ENCODE measurements at places on chromosomes 6 and 20.

DNA sequence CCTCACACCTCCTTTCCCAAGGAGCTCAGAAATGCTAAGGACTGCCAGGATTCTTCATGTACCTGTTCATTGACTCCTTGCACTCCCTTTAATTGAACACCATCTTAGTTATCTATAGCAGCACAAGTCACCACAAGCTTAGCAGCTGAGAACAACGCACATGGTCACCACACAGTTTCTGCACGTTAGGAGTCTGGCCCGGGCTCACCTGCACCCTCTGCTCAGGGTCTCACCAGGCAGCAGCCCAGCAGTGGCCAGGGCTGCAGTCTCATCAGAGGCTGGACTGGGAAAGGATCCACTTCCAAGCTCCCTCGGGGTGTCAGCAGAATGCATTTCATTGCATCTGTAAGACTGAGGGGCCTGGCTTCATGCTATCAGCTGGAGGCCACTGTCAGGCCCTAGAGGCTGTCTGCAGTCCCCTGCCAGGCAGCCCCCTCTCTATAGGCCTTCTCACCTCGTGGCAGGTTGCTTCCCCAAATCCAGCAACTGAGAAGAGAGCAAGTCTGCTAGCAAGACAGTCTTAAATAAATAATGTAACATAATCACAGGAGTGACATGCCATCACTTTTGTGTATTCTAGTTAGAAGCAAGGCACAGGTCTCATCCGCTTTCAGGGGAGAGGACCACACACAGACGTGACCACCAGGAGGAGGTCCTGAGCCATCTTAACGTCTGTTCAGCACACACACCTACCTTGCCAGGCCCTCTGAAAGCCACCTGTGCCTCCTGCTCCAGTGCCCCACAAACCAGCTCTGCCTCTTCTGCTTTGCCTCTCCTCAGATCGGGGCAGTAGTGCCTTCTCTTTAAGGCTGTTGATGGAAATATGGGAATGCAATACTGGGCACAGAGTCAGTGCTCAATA lies 165.2 kb upstream of the CST7 start:
- no peak for DNase-seq

DNA sequence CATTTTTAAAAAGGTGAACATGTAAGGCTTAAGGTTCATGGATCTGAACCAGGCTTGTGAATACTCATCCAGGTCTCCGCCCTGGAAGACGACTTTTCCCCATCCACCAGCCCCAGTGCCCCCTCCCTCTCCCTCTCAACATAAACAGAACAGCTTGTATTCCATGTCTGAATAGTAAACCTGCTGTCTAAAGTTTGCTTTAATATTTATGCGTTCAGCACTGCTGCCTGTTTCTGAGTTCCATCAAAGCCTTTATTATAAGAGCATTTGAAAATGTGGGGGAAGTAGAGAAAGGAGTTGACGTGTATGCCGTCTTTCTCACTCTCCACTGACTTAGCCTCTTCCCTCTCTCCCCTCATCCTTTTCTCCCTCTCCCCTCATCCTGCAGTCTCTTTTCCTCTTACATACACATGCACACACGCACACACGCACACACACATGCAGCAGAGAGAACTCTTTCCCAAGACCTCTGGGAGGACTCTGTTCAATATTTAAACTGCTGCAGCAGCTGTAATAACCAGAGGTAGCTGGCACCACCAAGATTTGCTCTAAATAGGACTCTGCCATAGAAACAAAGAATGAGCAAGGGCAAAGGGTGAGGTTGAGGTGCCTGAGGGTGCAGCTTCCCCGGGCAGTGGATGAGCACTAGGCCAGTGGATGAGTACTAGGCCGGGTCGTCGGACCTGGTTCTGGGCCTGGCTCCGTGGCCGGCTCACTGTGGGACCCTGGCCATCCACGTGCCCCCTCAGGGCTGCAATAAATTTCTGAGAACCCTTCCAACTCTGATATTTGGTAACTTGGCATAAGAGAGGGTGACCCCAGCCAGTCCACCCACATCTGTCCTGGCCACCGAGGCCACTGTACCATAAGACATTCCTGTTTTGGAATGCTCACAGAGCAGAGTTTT lies 35.4 kb upstream of the VSTM2L start:
- DNase-seq = no peak

- DNase-seq = no peak
Measured at GRCh38 chr20:52231230-52231746, 39.7 kb upstream of the ZFP64 start.

- no peak for DNase-seq
Measured at GRCh38 chr6:152100183-152100618, 292.7 kb downstream of the ESR1 start.

- DNase-seq = no peak
Measured at GRCh38 chr6:43493833-43494232, 16.3 kb downstream of the LRRC73 start.

DNA sequence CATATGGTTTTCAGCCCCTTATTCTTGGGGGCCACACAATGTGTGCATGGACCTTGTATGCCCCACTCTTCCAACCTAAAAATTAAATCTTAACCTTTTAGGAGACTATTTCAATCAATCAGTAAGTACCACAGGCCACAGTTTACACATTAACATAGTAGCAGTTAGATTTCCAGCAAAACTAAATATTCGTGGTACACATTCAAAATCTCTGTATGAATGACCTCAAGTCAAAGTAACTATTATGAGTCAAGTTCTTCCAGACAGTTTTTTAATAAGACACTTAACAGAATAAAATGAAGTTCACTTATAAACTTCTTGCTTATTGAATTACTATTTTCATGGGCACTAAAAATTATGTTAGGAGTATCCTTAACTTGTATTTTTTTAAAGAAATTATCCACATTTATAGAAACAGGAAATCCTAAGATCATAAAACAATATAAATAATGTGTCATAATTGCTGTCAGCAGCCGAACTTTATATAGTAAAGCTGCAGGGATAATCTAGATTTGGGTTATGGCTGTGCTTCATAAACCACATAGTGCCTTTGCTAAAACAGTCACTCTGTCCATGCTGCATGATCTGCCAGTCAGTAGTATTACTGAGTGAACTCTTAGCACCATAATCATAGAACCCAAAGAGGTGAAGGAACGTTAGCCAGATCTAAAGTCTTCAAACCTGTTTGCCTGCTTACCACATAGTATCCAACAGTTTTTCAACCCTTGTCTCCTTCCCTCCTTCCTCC lies 21.7 kb downstream of the SEC63 start:
- no peak for DNase-seq

- DNase-seq = no peak
Measured at GRCh38 chr6:21199262-21199661, 394.3 kb upstream of the SOX4 start.

GRCh38 chr6:113805811-113806495 lies 51.2 kb upstream of the MARCKS start:
- DNase-seq = no peak

DNA sequence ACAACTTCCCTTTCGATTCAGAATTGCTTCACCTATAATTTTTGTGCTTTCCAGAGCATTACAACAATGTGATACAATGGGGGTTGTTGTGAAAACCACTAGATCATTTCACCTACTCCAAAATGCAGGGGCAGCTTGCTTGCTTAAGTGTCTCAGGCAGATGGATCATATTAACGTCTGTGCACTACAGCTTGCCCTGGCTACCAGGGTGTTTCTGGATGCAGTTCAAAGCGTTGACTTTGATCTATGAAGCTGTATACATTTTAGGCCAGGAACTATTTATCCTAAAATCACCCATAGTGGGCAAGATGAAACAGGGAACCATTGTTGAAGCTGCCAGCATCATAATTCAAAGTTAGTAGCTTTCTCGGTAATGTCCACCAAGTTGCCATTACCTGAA lies 339.5 kb upstream of the HSF2 start:
- no peak for DNase-seq

GRCh38 chr6:155183095-155183494 lies 80.7 kb upstream of the CLDN20 start:
- DNase-seq = no peak

DNA sequence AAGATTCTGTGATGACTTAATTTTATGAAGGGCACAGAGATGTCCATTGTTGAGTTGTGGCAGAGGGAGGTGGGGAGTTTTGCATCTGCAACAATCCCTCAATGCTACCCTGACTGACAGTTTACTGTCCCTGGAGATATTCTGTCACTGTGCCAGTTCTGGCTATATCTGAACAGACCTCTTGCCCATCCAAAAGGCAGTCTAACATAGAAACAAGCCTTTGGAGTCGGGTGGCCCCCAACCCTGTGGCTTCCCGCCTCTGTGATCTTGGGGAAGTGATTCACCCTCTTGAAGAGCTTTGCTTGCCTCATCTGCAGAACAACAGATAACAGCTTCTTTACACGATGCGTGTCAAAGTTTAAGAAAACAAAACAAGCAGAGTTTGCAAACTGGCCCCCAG lies 3.8 kb upstream of the E2F1 start:
- DNase-seq = peak; percentile 39

- DNase-seq = no peak
Measured at GRCh38 chr20:31842471-31843157, 2.8 kb downstream of the FOXS1 start.

- DNase-seq = no peak
Measured at GRCh38 chr6:77231438-77232305, 231.6 kb downstream of the HTR1B start.

DNA sequence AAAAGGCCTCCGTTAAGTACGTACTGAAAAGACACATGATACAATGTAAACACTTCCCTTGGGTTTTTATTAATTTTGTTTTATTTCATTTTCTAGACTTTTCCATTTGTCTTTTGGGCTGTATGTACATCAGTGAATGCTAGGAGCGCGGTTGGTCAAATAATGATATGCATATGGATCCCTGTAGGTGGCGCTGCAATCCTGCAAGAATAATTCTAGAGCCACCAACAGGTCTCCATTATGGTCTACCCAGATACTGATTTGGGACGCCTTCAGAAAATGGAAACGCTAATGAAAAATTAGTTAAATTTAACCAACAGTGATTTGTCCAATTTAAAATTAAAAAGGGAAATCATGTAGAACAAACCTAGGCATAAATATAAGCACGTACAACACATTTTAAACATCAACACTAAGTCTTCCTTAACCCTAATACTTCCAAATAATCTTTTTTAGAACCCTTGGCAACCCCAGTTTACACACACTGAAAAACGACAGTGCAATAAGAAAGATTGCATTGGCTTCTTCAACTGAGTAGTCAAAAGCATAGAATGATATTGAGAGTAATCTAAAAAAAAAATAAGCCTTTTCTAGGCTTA lies 433.5 kb downstream of the RFPL4B start:
- peak; percentile 30 for DNase-seq

- no peak for DNase-seq
Measured at GRCh38 chr6:113289166-113289565, 568.0 kb upstream of the MARCKS start.

- no peak for DNase-seq
Measured at GRCh38 chr6:3517350-3517749, 60.5 kb upstream of the SLC22A23 start.

- DNase-seq = peak; percentile 16
Measured at GRCh38 chr6:135094403-135094821, 39.8 kb upstream of the HBS1L start.

DNA sequence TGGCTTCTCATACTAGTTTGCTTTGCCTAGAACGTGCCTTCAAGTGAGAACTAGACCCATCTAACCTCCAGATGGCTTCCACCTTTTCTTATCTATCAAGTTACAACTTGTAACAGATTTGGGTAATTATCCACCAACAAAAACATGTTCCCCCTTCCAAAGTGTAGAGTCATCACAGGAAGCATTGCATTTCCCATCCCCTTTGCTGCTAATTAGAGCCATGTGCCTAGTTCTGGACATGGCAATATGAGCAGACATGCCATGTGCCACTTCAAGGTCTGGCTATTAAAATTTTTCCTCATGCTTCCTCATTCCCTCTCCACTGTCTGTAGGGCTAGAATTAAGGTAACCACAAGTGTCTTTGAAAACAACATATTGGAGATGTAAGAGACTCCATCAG lies 814.4 kb downstream of the TENT5A start:
- no peak for DNase-seq

GRCh38 chr6:21947731-21948386 lies 349.0 kb downstream of the PRL start:
- no peak for DNase-seq

GRCh38 chr20:51700809-51701285 lies 67.3 kb downstream of the ATP9A start:
- DNase-seq = peak; percentile 27

DNA sequence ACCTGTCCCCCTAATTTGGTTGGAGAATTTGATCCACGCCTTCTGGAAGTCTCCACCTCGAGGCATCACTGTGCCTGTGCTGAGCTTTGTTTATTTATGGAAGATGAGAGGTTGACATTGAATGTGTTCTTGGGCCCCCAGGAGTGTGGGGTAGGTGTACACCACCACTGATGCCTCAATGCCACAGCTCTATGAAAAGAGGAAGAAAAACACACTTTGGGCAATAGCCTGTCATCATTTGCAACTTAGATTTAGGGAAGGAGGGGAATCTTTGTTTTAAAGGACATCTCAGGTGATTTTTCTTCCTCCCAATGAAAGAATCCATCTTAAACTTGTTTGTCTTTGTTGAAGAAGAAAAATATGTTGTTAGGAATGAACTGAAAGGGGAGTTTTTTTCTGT lies 42.6 kb downstream of the TBC1D7 start:
- no peak for DNase-seq

GRCh38 chr6:53104916-53105315 lies 39.7 kb downstream of the FBXO9 start:
- no peak for DNase-seq

- no peak for DNase-seq
Measured at GRCh38 chr6:143952947-143953701, 54.9 kb downstream of the PLAGL1 start.

GRCh38 chr6:169880516-169880915 lies 129.1 kb downstream of the ERMARD start:
- DNase-seq = no peak

DNA sequence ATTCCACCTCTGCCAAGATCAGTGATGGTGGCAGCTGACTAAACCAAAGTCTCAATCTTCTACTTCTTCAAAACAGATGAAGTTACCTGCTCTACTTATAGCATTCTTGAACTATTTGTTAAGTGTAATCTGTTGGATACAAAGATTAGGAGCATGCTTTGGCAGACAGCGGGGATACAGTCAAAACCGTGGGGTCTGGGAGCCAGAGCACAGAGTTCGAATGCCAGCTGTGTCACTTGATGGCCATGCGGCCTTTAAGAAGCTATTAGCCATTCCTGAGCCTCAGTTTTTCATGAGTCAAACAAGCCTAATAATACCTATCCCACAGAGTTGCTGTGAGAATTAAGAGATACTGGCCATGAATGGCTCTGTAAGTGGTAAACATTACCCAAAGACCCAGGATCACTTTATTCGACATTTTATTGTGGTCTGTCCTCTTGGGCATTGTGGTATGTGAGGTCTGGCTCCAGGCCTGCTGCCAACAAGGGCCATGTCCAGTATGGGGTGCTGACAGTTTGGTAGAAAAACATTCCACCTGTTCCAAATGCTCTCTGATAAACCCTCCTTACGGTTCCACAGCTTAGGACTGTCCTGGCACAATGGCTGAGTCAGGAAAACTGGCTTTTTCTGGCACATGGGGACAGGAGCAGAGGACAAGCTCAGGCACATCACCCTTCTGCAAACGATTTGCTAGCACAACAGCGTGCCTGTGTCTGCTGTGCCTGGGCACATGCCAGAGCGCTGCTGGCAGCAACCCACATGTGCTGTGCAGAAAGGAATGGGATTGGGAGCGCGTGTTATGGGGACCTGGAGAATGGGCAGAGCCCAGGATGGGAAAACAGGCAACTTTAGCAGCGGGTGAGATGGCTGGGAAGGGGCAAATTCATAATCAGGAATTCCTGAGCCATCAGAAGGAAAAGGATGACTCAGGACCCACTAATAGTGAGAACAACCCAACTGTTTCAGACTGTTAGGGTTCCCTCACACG lies 15.7 kb upstream of the FAM83C start:
- no peak for DNase-seq
